Activated T-helper 1 cell treated with anti-CD3 and anti-CD28 coated beads, Interleukin-2, amount 50 U/mL, for 16 hours (primary cell): ENCODE measurements at places on chromosomes 7 and 10.

DNA sequence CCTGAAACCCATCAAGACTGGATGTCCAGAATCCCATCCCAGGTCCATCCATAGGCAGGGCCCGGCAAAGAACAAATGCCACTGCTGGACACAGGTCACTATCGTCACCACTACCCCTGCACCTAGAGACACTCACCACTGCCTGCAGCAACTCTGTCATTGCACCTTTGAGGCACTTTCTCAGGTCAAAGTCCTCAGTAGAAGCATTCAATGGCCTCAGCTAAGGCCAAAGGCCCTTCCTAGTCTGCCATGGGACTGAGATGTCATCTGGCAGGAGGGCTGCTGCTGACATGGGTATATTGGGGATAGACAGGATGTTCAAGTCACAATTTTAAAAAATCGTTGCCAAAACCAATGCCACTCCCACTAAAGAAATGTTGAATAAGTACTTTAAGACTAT is 58.7 kb downstream of the GPAM start:
- DNase-seq: no peak

DNA sequence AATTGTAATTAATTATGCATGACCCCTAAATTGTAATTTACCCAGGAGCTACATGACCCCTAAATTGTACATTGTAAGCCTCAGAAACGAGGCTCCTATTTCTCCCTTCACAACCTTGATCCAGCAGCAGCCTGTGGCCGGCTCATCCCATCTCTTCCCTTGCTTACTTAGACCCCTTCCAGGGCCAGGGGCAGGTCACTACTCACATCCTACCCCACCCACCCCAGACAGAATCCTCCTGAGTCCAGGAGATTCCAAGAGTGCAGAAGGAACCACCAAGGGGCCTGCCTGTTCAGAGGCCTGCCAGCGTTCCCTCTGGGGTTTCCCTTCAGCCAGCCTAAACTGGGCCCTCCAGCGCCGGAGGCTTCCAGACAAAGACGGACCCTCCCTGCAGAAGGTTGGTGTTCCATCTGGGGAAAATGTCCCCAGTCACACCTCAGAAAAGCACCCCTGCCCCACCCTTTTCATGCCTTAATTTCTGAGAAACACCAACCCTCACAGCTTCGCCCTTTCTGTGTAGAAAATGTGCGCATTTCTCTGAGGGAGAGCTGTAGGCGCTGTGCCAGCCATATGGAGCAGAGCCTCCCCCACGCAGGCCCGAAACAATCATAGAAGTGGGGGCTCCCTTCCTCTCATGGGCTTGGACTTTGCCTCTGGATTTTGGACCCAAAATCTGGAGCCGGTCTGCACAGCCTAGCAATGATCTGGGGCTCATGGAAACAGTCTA is 19.2 kb downstream of the LEP start:
- DNase-seq: no peak

- DNase-seq: no peak
Observed at GRCh38 chr10:92695679-92696605, 6.2 kb downstream of the HHEX start.

DNA sequence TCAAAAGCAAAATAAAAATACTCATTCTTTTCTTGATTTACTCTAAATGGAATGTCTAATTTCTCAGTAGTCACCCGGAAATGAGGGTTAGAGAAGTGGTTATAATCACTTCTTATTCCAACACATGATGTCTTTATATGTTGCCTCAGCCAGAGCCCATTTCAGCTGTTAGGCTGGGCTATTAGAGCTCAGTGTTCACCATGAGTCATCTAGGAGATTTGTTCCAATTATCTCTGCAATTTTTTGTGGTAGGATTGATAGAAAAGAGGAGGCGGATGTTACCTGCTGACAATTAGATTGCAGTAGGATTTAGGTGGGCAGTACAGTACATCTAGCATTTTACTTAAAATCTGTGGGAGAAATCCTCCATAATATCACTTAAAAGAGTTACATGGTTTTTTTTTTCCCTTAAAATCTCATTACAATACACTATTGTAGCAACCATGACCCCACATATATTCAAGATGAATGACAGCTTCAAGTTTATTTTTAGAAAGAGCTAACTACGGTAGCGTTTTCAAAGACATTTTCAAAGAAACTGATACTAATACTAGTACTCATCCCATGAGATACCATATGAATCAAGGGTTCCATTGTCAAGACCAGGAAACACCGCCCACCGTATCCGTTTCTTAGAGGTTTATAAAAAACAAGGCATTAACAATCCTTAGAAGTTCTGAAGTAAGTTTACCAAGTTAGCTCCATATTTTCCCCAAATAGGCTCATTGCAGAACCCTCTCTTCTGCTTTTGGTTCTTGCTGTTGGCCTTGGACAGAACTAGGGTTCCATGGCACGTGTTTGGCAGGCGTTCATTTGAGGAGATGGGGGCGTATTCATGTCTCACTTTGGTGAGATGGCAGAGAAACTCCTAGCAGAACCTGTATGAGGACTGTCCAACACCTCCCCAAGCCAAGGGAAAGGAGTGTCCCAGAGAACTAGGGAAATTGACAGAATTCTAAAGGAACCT is 10.4 kb downstream of the CPA2 start:
- no peak for DNase-seq

- no peak for DNase-seq
Observed at GRCh38 chr10:22633106-22633505, 81.3 kb downstream of the PIP4K2A start.

- no peak for DNase-seq
Observed at GRCh38 chr7:25382869-25383268, 154.6 kb upstream of the NPVF start.

GRCh38 chr7:148434181-148434757 is 156.3 kb upstream of the C7orf33 start:
- DNase-seq: no peak

DNA sequence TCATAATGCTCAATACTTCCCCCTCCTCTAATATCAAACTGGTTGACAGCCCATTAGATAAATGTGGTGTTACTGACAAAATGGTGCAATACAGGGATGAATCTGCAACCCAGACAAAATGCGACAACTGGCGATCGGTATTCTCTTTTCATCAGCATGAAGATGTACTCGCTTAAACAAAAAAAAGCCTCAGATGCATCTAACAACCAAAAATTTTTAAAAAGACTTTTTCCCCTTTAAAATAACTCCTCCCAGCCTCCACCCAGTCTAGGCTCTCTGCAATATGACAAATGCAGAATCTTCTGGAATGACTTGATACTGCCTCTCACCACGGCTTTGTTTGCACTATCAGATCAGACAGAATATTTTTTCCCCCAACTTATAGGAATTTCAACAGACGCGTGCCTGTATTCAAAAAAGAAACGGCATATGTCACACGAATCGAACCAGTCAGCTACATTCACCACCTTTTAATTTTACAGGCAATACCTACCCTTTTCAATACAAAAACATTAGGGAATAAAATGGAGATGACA is 1.2 kb downstream of the YWHAG start:
- no peak for DNase-seq
